ENCODE measurements at places on chromosomes 1 and 21.

DNA sequence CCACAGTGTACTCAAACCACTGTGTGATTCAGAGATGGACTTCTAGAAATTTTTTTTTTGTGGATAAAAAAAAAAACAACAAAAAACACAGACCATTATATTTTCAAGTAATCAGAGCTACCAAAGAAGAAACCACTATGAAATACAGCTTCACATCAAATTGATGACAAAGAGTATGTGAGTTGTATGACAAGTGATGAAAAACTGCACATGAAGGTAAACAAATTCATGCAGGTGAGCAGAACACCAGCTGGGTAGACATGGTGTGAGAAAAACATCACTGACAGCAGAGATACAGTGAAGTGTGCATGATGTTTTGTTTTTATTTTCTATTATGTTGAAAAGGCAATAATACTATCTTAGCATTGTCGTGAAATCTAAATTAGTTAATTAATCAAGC lies 8.0 kb upstream of the PTPRC start:
- DNase-seq, result no peak

GRCh38 chr1:53068314-53069099 lies 6.5 kb downstream of the PODN start:
- DNase-seq, result no peak

- no peak for DNase-seq
Measured at GRCh38 chr1:110626889-110627288, 20.7 kb upstream of the KCNA2 start.

DNA sequence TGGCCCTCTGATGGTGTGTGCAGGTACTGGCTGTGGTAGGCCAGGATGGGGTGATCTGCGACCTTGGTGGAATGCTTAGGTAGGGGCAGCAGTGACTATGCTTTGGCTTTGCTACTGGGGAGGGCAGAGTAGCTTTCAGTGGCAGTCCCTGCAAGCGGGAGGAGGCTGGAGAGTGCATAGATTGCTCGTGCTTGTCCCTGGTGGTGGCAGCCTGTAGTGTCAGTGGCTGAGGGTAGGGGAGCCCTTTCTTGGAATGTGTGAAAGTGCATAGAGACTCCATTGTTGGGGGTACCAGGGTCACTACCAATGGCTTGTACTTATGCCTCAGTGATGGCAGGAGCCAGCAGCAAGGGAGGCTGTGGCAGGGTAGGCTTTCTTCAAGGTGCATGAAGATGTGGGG lies 582.6 kb downstream of the MRPL39 start:
- no peak for DNase-seq

DNA sequence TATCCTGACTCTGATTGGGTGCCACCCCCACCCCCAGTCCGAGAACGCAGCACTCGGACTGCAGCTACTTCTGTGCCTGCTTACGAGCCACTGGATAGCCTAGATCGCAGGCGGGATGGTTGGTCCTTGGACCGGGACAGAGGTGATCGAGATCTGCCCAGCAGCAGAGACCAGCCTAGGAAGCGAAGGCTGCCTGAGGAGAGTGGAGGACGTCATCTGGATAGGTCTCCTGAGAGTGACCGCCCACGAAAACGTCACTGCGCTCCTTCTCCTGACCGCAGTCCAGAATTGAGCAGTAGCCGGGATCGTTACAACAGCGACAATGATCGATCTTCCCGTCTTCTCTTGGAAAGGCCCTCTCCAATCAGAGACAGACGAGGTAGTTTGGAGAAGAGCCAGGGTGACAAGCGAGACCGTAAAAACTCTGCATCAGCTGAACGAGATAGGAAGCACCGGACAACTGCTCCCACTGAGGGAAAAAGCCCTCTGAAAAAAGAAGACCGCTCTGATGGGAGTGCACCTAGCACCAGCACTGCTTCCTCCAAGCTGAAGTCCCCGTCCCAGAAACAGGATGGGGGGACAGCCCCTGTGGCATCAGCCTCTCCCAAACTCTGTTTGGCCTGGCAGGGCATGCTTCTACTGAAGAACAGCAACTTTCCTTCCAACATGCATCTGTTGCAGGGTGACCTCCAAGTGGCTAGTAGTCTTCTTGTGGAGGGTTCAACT lies 2.1 kb downstream of the RBM15 start:
- no peak for DNase-seq

DNA sequence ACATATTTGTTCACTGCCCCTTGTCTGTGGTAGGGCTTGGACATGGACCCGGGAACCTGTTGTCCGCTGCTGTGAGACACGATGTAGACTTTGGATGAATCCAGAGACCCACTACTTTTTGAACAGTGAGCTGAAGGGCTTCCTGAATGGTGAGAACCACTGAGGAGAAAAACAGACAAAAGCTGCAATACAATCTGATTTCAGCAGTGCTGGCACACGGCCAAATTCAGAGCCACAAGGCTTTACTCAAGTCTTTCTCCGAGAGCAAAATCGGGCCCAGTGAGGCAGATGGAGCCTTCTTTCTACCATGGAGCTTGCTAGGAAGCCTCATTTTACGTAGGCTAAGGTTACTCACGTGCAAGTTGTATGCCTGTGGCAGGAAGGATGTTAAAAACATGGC lies 197.6 kb downstream of the SIPA1L2 start:
- DNase-seq, result no peak

- no peak for DNase-seq
Measured at GRCh38 chr1:61506944-61507500, 217.9 kb downstream of the TM2D1 start.

DNA sequence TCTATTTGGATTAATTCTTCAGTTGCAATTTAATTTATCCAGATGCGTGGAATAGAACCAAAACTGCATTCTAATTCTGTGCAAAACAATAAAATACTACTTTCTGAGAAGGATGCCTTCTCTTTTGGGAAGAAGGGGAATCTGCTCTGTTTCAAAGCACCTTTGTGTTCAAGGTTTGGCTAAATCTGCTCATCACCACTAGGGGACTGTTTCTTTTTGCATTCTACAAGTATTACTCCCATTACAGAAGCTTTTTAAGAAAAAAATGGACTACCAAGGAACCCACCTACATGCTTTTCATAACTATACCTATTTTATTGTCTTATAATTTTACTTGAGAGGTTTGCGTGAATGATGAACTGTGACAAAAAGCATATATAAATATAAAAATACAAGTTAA lies 18.2 kb downstream of the MRPS6 start:
- DNase-seq, result no peak

- no peak for DNase-seq
Measured at GRCh38 chr1:110786802-110787327, 86.1 kb upstream of the CD53 start.

DNA sequence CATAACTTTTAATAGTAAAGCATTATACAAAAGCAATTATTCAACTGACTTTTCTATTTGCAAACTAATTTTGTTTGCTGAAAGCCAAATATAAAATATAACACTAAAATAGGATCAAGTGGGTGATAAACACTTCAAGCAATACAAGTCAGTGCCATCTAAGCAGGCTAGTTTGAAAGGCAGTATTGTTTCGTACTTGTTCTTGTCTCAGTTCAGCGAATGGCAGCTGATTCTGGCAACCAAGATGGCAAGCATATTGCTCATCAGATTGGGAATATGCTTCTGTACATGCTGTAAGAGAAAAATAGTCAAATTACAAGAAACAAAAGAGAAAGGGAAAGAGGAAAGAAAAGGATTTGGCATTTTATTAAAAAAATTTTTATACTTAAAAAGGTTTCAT lies 7.5 kb downstream of the TMEM59 start:
- DNase-seq, result no peak

GRCh38 chr1:150127868-150128267 lies 21.8 kb upstream of the PLEKHO1 start:
- peak; percentile 18 for DNase-seq

DNA sequence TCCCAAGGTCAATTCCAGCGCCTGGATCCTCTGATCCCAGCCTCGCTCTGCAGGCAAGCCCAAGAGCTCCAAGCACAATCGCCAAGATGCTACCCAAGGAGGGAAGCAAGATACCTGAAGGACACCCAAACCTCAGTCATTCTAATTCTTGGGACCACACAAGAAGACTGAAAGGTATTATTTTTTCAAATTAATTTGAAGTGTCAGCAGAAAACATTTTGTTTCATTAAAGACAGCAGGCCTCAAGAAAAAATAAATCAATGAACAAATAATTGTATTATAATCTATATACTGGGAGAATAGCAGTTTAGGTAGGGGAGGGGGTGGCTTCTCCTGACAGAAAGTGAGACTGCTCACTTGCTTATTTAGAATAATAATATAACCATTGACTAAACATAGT lies 347.8 kb downstream of the HHAT start:
- no peak for DNase-seq

All from stimulated activated CD4-positive, alpha-beta T cell treated with anti-CD3 and anti-CD28 coated beads, Interleukin-15, amount 100 ng/mL, for 1 hour (primary cell).